ENCODE measurements at places on chromosomes 6 and 20. TPM values are rescaled to one million over a fixed set of nuclear protein-coding genes. Genes with fewer than 3 reads are reported as not detected.

Gene STX11
- 17.2 TPM for total RNA-seq

Gene ZBTB46
- total RNA-seq = 9.3 TPM

Gene CCDC170
- 0.81 TPM for total RNA-seq

Gene LINC00237
- not detected for total RNA-seq

Gene ZSCAN16
- total RNA-seq = 0.81 TPM

DNA sequence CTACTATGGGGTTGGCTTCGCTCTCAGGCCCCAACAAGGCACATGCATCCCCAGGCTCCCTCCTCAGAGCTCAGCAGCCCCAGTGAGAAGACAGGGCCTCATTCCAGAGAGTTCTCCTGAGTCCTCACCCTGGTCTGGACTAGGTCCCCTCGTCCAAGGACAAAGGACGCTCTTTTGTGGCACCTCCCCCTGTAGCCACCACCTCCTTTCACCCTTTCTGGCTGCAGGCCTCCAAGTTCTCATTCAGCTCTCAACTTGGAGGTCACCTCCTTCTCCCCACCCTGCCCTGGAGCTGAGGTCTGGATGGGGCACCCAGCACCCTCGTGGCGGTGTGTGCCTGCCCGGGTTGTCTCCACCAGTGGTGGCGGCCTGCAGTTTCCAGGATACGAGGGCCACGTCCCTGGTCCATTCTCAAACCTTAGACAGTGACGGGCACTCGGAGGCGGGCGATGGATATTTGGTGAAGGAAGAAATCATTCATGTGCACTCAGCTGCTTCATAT is 2.5 kb downstream of the UNC93A start:
- no peaks in the 10 kb centered on the region for H3K27me3 ChIP-seq
- H3K36me3 ChIP-seq = no peaks in the 10 kb centered on the region
- DNase-seq = no peak
- no peak overlapping the region for H3K27ac ChIP-seq
- no peaks in the 10 kb centered on the region for H3K4me1 ChIP-seq

GRCh38 chr6:98944598-98945081 is 3.1 kb downstream of the FBXL4 start:
- H3K4me3 ChIP-seq = no peak overlapping the region
- no peak overlapping the region for H3K27ac ChIP-seq
- DNase-seq = no peak
- H3K36me3 ChIP-seq = no peaks in the 10 kb centered on the region

- no peaks in the 10 kb centered on the region for H3K27me3 ChIP-seq
- H3K4me3 ChIP-seq = no peak overlapping the region
- DNase-seq = no peak
Observed at GRCh38 chr6:130824978-130825694, 2.1 kb upstream of the SMLR1 start.

DNA sequence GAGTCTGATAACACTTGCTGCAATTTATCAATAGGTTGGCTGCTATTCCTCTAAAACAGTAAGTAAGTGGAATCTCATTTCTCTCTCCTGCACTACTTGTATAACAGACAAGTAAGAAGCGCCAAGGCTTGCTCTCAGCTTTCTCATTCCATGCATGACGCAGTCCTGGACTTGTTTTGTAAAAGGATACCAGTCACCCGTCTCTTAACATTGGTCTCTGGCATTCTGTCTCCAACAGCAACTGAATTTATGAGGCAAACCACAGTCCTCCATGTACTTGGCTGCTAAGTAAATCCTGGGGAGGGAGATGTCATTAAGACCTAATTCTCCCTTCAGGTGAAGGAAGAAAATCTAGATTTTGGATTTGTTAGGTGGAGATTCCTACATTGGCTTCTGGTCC is 115.4 kb downstream of the OPN5 start:
- no peaks in the 10 kb centered on the region for H3K27me3 ChIP-seq
- H3K36me3 ChIP-seq = no peaks in the 10 kb centered on the region
- H3K27ac ChIP-seq = no peak overlapping the region
- DNase-seq = no peak

GRCh38 chr6:157533048-157533871 is 152.3 kb downstream of the ZDHHC14 start:
- H3K4me3 ChIP-seq = no peak overlapping the region
- DNase-seq = no peak
- no peaks in the 10 kb centered on the region for H3K36me3 ChIP-seq
- H3K27me3 ChIP-seq = no peaks in the 10 kb centered on the region
- H3K27ac ChIP-seq = no peak overlapping the region

GRCh38 chr6:15741405-15741804 is 78.6 kb upstream of the DTNBP1 start:
- H3K4me1 ChIP-seq = no peaks in the 10 kb centered on the region
- H3K27ac ChIP-seq = no peak overlapping the region
- no peak for DNase-seq
- no peaks in the 10 kb centered on the region for H3K36me3 ChIP-seq
- no peak overlapping the region for H3K4me3 ChIP-seq

GRCh38 chr6:134432036-134432435 is 114.1 kb upstream of the SGK1 start:
- H3K27ac ChIP-seq = no peak overlapping the region
- no peak for DNase-seq
- no peaks in the 10 kb centered on the region for H3K27me3 ChIP-seq
- H3K4me1 ChIP-seq = peaks cover 7% of the 10 kb centered on the region
- no peaks in the 10 kb centered on the region for H3K36me3 ChIP-seq

GRCh38 chr6:137818440-137818839 is 48.6 kb upstream of the TNFAIP3 start:
- H3K4me3 ChIP-seq = no peak overlapping the region
- no peaks in the 10 kb centered on the region for H3K4me1 ChIP-seq
- DNase-seq = no peak
- no peaks in the 10 kb centered on the region for H3K36me3 ChIP-seq
- H3K27ac ChIP-seq = no peak overlapping the region

DNA sequence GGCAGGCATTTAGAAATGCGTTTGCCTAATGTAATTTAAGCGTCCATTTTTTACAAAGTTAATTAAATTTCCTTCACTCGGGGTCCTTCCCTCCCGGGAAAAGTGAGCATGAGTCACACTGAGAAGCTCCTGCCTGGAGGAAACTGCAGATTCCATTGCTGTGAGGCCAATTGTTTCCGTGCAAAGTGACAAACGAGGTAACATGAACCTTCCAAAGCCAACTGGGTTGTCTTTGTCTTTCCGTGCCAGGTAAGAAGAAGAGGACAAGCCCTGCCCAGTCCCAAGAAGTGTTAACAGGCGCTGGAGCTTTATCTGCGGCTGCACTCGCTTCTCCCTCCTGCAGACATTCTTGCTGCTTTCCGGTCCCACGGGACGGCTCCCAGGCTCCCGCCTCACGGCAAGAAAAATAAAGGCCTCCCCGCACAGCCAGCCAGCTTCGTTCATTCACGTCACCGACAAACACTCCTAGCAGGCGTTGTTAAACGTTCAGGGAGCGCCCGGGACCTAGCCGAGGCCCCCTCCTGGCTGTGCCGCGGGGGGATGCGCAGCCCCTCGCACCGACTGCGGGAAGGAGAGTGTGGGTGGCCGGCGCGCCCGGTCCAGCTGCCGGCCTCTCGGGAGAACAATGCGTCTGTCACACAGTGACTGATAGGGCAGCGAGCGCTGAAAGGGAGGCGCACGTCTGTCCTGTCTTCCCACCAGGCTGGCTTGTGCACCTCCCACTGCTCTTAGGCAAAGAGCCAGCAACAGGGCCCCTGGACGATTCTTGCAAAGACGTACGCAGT is 61.5 kb upstream of the HDDC2 start:
- no peaks in the 10 kb centered on the region for H3K27me3 ChIP-seq
- H3K36me3 ChIP-seq = no peaks in the 10 kb centered on the region
- peaks cover 9% of the 10 kb centered on the region for H3K4me1 ChIP-seq
- no peak for DNase-seq
- H3K4me3 ChIP-seq = peak overlapping the region; percentile 76

DNA sequence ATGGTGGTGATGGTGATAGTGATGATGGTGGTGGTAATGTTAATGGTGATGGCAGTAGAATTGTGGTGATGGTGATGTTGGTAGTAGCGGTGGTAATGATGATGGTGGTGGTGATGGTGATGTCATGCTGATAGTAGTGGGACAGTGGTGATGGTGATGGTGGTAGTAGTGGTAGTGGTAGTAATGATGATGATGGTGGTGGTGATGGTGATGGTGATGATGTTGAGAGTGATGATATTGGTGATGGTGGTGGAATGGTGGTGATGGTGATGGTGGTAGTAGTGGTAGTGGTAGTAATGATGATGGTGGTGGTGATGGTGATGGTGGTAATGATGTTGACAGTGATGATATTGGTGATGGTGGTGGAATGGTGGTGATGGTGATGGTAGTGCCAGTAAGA is 128.8 kb downstream of the LPA start:
- H3K27me3 ChIP-seq = no peaks in the 10 kb centered on the region
- H3K27ac ChIP-seq = no peak overlapping the region
- H3K4me1 ChIP-seq = no peaks in the 10 kb centered on the region
- no peaks in the 10 kb centered on the region for H3K36me3 ChIP-seq
- no peak for DNase-seq
- H3K4me3 ChIP-seq = no peak overlapping the region

DNA sequence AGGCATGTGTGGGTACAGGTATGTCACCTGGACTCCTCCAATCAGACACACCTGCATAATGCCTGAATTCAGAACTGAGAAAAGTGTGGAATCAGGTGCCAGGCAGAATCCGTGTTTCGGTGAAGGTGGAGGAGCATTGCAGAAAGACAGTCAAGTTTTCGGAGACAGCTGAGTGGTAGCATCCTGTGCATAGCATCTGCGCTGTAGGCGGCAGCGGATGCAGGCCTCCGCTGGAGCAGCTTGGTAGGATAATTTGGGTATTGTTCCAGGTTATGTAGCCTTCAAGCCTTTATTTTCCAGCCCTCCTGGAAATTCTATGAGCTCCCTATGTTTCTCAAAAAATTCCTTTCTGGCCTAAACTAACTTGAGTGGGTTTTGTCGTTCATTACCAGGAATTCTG is 15.5 kb upstream of the ARMC2 start:
- H3K4me1 ChIP-seq = no peaks in the 10 kb centered on the region
- H3K27me3 ChIP-seq = no peaks in the 10 kb centered on the region
- H3K36me3 ChIP-seq = no peaks in the 10 kb centered on the region
- no peak overlapping the region for H3K27ac ChIP-seq

DNA sequence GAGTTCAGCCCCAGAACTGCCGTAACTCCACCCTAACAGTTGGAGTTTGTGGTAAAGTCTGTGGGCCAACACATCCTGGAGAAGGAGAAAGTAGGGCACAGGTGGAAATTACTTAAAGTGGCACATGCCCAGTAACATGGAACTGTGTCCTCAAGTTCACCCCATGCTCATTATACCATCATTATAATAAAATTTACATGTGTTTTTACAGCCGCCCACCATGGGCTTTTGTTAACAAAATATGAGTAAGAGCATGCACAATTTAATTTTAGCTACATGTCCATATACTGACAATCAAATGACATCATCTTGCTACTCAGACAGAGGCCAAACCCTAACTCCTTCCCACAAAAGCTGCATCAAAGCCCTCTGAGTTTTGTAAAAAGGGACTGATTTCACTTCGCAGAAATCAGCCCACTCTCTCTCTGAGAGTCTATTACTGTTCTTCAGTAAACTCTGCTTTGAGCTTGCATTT is 17.3 kb upstream of the ELOVL4 start:
- DNase-seq = no peak
- no peaks in the 10 kb centered on the region for H3K36me3 ChIP-seq
- no peak overlapping the region for H3K27ac ChIP-seq
- H3K27me3 ChIP-seq = no peaks in the 10 kb centered on the region
- no peak overlapping the region for H3K4me3 ChIP-seq
- H3K4me1 ChIP-seq = no peaks in the 10 kb centered on the region

DNA sequence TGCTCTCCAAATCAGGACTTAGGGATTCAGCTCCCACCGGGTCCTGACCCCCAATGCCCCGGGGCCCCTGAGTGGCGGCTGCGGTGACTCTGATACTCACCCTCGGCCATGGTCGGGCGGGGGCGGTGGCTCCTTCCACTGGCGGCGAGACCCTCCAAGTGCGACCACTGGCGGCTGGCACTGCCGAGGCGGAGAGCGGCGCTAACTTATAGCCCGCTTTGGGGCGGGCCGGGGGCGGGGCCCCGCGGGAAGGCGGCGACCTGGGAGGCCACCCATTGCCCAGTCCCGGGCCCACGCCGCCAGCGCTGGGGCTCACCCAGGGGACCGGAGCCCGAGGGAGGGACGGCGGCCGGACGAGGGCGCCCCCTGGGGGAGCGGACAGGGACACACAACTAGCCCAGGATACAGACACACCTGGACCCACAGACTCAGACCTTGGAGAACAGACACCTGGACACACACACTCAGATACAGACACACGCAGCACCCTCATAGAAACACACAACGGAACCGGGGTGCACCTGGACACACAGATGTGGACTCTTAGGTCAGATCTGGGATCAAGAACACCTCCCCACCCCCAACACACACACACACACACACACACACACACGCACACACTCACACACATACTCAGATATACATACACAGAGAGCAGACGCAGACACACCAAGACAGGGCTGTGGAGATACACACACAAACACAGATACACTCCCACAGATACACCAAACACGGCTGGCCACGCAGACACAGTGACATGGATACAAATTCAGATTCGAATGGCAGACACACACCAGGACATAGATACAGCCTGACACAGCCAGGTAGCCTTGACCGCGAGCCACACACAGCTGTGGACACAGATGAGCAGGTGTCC is at the start of gene TGM2:
TSS of gene TGM2 (minus strand) at position 182 of the 877 bp plus-strand sequence. CDS start at position 110, 72 bp downstream.
- peak within 1 kb of the TSS; percentile 87 for H3K4me3 ChIP-seq
- no peaks in the 10 kb centered on the region for H3K36me3 ChIP-seq
- peaks cover 32% of the 10 kb centered on the region for H3K4me1 ChIP-seq
- H3K27me3 ChIP-seq = no peaks in the 10 kb centered on the region
- H3K27ac ChIP-seq = peak within 1 kb of the TSS; percentile 83

DNA sequence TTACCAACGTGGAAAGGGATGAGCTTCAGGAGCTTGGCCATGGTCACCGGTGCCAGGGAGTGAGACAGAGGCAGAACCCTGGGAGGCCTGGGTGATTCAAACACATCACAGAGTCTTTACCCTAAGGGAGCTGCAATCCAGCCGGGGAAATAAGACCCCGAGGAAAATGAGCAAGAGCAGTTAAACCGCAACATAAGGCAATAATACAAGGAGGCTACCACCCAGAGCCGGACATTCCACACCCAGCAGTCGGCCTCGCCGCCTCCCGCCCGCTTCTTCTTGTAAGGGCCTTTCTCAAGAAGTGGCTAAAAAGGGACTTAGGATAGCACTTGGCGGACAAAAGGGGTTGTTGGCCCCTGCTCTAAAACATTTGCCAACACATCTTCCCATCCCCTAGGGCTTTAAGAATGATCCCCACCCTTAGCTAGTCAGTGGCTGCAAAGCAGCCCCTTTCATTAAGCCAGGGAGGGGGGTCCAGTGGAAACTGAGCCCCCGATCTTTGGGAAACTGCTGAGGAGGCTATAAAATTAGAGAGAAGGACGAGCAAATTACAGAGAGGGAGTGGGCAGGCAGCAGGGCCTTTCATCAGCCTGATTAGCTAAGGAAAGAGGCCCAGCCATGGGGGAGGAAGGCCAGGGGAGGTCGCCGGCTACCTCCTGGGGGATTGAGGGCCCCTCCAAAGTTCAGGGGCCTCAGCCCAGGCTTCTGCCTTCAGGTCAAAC is 34.3 kb downstream of the SNX5 start:
- H3K36me3 ChIP-seq = no peaks in the 10 kb centered on the region
- H3K27me3 ChIP-seq = no peaks in the 10 kb centered on the region
- H3K4me1 ChIP-seq = peaks cover 21% of the 10 kb centered on the region
- H3K4me3 ChIP-seq = no peak overlapping the region
- H3K27ac ChIP-seq = no peak overlapping the region

All from thoracic aorta (tissue), 2 donors.